ENCODE measurements at places on chromosomes 4 and X.

DNA sequence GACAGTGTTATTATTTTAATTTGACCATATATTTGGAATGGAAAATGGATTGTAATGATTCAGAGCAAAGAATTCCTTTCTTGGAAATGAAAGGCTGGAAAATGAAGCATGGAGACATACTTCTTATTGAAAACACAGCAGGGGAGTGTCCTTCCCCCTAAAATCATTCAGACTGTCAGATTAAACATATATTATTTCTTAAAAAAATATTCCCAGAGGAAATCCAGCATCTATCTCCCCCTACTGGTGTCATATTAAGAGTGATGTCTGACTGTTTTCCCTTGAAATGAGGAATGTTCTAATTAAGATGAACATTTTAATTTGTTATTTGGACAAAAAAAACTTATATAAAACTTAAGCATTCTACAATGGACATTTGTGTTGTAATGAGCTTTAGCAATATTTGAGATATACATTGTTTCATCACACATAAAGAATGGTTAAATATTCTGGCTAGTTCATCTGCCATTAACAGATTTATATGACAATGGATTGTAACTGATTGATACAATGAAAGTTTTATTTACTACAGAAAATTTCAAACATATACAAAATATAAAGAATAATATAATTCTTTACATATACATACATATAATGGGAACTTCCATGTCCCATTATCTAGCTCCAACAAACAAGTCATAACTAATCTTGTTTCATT lies 264.6 kb downstream of the SPRY1 start:
- DNase-seq, result no peak

GRCh38 chr4:113013751-113014150 lies 35.7 kb upstream of the ANK2 start:
- DNase-seq, result no peak

DNA sequence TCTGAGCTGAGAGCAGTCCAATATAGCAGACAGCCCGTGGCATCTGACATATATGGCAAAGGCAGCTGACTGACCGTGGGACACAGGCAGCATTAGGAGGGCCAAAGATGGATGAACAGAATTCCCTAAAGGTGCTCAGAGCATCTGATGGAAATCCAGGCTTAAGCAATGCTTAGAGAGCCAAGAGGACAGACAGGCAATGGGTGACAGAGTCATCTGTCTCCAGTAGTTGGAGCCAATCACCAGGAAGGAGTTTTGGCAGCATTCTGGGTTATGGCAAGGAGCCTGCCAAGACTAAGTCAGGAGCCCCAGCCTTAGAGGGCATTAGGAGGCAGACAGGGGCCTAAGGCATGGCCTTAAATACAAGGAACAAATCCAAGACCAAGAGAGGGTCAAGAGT lies 153.3 kb upstream of the USP9X start:
- no peak for DNase-seq

GRCh38 chrX:63424063-63424462 lies 72.9 kb upstream of the SPIN4 start:
- DNase-seq, result no peak

- DNase-seq, result no peak
Measured at GRCh38 chr4:102862016-102862415, 6.8 kb upstream of the CISD2 start.

DNA sequence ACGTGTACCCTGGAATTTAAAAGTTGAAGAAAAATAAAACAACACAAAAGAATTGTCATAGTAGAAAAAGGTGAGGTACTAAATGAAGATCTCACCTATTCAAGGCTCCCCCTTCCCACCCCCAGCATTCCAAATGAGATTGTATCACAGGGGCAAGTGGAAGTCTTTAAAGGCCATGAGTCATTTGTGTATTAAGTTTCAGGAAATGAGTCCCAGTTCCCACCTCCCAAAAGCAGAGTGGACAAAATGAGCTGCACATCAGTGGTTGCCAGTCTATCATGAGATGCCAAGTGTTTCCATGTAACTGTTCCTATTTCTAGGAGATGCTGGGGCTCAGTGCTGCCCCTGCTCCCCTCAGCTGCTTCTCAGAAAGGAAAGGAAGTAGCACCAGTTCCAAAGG lies 20.1 kb downstream of the ARHGEF9 start:
- no peak for DNase-seq

DNA sequence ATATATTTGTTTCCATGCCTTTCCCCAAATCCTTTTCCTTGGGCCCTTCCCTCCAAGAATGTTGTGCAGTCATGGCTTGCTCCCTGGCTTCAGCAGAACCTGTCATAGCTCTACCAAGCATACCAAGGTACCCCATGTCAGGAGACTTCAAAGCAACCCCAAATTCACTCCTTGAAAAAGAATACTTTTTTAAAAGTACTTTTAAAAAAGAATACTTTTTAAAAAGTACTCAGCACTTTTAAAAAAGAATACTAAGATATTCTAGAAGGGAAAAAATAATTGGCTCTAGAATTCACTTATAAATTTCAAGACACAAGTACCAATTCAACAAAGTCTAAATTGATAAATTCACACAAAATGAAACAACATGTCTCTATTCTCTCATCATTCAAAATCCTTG lies 76.0 kb downstream of the NR3C2 start:
- no peak for DNase-seq

DNA sequence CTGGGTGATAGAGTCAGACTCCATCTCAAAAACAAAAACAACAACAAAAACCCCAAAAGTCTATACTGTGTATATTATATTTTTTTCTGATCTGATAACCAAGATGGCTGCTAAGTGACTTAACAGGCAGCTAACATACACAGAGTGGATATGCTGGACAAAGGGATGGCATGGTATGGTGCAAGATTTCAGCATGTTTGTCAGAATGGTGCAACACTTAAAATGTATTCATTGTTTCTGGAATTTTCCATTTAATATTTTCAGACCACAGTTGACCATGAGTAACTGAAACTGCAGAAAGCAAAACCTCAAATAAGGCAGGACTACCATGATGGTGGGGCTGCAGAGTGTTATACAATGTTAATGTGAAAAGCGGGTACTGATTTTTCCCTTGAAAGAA lies 6.1 kb upstream of the BOD1L1 start:
- no peak for DNase-seq

DNA sequence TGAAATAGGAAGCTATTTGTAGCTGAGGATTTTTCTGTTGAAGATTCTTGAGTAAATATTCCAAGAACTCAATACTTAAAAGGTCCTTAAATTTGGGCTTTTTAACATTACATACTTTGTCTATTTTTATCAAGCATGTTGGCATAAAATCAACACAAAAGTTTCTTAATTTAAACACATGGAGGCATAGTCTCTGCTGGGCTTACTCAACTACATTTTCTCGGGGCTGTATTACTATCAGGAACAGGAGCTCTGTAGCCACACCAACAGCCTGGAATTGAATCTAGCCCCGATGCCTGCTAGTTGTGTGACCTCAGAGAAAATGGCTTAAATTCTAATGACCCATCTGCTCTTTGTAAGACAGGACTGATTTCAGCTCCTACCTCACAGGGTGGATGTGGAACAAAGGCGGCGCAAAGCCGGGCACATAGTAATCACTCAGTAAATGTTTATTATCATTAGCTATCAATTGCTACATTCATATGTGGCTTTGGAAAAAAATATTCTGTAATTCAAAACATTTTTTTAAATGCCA lies 207.0 kb downstream of the NSUN7 start:
- no peak for DNase-seq

DNA sequence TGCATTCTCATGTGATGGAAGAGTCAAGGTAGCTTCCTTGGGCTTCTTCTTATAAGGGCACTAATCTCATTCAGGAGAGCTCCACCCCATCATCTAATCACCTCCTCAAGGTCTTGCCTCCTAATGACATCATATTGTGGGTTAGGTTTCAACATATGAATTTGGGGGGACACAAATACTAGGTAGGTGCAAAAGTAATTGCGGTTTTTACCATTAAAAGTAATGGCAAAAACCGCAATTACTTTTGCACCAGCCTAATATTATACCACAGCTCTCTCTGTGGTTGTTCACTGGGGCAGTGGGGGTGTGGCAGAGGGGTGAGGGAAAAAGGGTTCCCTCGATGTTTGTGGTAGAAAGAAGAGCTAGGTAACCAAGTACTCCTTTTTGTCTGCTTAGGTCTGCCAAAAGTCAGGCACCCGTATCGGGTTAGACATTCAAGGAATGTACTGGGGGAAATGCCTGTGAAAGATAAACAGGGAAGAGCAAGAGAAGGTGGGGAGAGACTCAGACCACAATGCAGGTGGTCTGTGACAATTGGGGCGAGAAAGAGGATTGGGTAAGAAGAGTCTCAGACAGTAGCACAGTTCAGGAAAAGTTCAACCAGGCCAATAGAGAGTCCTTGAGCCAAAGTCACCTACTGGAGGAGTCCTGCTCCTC lies 78.9 kb upstream of the MTM1 start:
- DNase-seq, result no peak

DNA sequence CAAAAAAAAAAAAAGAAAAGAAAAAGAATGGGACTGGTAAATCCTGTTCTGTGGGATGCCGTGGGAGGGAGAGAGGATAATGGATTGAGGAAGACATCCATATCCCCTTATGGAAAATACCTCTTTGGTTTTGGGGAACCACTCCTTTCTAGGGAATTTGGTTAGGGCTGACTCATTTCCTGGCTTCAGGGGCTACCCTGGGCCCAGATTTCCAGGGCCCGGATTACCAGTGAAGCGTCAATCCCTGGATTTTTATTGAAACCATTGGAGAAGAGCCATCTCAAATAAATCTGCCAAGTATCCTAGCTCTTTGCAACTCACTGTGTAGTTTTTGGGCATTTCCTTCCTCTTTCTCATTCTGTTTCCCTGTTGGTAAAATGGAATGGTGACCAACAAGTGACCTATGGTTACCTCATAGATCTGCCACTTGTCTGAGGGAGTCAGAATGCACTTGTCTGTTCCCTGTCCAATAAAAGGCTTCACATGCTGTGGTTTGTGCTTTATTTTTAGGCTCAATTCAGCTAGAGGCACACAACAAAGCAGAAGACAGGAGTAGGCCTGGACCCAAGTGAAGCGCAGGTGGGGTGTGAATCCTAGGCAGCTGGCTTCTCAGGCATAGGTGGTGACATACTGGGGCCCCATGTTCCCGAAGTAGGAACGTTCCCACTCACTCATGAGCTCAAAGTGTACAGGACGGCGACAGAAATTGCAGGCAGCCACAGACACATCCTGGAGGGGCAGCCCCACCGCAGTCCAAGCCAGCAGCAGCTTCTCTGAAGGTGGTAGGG lies 8.6 kb downstream of the APEX2 start:
- DNase-seq, result no peak

- DNase-seq, result no peak
Measured at GRCh38 chrX:34585561-34585960, 71.5 kb downstream of the TMEM47 start.

GRCh38 chr4:110681381-110681780 lies 58.5 kb upstream of the PITX2 start:
- DNase-seq, result no peak

DNA sequence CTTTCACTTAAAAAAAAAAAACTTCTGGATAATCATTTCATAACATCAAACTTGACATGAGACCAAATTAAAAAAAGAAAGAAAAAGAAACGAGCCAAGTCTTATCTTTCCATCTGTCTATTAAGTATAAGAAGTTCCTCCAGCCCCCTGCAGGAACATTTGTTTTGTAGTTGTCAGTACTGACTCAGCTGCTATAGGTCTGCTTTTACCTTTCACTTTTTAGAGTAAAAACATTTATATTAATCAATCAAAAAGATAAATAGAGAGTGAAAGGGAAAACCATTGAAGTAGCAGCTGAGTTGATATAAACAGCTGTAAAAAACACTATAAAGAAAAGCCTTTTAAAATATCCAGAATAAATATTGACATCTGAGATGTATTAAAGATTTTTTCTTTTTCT lies 46.1 kb downstream of the CCDC158 start:
- no peak for DNase-seq

GRCh38 chr4:149999485-150000074 lies 78.7 kb upstream of the DCLK2 start:
- DNase-seq, result no peak

DNA sequence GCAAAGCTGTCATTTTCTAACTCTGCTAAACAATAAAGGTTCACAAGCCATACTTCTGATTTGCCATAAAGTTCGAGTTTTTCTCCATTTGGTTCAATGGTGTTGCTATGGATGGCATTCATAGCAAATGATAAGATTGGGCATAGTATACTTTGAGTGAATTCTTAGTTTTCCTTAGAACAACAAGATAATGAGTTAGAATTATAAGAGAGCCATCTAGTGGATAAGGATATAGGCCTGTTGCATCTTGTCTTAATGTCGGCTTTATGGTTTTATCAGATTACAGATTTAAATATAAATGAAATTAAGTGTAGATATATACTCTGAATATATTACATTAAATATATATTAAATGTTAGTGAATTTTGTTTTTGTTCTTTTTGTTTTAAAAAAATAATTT lies 644.6 kb downstream of the IL1RAPL1 start:
- DNase-seq, result no peak

DNA sequence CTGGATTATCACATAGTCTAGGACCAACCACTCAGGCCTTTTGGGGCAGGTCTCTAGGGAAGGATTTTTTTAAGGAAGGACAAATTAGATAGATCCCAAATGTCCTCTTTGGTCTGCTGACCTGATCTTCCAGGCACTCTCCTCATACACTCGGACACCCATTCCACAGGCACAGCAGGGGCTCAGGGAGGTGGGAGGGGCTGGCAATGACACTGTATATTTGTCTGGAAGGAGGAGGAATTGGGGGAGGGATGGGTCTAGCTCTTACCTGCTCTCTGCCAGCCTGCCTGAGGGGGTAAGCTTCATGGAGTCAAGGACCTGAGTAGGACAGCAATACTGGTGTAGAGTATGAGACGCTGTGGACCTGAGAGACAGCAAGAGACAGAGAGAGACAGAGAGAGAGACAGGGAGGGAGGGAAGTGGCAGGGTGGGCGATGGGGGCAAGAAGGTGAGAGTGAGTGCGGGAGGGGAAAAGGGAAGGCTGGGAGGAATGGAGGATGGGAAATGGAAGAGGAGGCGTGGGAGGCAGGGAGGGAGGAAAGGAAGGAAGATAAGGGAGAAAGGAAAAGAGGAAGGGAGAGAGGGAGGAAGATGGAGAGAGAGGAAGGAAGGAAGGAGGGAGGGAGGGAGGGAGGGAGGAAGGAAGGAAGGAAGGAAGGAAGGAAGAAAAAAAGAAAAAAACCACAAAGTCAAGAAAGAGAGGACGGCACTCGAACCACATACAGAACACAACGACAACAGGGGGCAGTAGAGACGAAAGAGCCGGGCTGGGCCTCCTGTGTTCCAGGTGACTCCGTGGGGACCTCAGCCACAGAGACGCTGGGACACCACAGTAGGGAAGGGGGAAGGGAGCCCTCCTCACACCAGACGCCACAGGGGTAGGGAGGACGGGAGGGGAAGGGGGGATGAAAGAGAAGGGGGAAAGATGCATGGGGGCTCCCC lies 1.8 kb downstream of the IQSEC2 start:
- no peak for DNase-seq

DNA sequence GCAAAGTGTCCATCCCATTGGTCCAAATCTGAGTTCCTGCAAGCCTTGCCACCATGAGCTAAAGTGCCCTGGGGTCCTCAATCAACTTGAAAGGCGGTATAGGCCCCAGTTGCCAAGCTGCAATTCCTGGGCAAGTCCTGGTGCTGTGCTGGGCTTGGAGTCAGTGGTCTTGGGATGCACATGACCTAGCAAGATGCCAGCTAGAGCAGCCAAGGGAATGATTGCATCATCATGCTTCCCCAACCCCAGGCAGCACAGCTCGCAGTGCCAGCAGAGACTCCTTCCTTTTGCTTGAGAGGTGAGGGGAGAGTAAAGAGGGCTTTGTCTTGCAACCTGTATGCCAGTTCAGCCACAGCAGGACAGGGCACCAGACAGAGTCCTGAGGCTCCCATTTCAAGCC lies 50.5 kb downstream of the KCNIP4 start:
- no peak for DNase-seq

GRCh38 chrX:1452516-1453394 lies at the start of gene ASMTL:
Gene ASMTL (minus strand): TSS chrX:1452909. CDS start chrX:1452840, 69 bp downstream.
- peak; percentile 99 for DNase-seq

GRCh38 chr4:98932539-98932938 lies 3.6 kb upstream of the EIF4E start:
- DNase-seq, result no peak
